ENCODE measurements at places on chromosomes 6 and 20.

DNA sequence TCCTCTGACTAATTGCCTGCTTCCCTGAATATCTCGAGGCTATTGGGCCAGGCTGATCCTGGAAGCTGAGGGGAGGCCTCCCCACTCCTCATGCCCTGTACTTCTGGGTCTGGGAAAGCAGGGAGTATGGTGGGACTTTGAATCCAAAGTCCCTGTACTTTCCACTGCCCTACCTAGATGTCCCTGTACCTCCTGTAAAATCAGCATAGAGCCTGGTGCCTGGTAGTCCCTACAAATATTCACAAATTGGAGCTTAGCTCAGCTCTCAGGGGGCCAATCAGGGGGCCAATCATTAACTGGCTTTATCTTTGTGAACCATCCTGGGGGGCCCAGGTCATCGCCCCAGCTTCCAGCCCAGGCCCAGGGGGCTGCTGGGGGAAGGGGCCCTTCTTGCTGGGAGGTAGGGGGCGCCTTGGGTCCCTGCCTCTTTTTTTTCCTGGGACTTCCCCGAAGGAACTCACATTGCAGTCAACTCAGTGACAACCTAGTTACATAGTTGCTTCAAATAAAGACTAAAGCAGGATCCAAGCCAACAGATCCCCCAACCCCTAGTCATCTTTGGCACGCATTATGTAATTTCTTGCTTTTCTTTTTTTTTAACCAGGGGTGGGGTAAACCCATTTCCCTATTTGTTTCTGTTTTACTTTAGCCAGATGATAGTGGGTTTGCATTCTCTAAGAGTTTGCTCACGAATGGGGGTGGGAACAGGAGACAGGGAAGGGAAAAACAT, 6.9 kb upstream of the VEGFA start:
- no peak for DNase-seq

DNA sequence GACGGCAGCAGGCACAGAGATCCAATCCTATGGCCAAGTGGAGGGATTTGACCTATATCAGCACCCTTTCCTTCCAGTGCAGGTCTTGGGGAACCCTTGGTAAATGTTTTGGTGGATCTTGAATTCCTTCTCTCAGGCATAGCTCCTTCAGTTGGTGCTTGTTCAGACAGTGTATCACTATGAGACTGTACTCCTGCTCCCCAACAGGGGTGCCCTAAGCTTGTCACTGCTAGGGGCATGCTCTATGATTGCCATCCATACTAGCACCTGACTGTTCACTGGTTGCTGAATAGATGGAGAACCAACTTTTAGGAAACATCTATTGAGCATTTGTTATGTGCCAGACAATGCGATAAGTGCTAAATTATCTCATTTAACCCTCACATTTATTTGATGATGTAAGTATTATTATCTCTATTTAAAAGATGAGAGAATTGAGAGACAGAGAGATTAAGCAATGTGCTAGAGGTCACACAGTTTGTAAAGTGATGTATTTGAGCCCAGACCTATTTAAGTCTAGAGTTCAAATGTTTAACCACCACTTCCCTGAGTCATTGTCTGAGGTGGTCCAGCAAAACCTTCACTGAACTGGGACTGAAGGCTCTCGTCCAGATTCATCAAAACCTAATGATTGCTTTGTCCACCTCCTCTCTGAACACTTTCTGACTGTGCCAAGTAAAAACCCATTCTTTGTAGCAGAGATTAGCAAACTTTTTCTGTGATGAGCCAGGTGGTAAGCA, 34.3 kb downstream of the ADGRF1 start:
- no peak for DNase-seq

GRCh38 chr6:47377971-47378370, 68.3 kb upstream of the TNFRSF21 start:
- DNase-seq, result no peak

DNA sequence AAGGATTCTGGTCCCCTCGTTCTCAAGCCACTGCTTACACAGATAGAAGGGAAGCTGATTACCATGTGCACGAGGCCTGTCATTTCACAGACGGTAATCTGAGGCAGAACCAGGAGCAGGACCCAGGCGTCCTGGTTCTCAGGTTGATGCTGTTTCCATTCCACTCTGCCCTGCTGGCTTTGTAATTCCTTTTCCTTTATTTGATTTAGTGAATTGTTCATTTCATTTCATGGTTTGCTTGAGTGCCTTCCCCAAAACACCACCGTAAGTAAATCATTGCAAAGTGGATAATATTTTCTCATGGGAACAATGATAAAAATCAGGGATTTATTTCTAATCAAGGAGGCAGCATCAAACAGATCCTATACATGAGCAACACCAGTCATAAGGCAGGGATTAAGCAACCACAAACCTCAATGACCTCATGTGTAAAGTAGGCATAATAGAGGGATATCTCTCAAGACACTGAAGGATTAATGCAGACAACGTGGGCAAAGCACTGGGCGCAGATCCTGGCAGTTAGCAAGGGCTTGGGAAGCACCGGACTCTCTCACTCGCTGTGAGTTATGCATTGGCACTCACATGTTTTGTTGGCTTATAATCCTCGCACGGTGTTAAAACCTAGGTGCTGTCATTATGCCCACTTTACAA, 229.5 kb upstream of the FOXQ1 start:
- DNase-seq, result no peak

GRCh38 chr20:63873477-63873971, 8.5 kb downstream of the TPD52L2 start:
- no peak for DNase-seq

DNA sequence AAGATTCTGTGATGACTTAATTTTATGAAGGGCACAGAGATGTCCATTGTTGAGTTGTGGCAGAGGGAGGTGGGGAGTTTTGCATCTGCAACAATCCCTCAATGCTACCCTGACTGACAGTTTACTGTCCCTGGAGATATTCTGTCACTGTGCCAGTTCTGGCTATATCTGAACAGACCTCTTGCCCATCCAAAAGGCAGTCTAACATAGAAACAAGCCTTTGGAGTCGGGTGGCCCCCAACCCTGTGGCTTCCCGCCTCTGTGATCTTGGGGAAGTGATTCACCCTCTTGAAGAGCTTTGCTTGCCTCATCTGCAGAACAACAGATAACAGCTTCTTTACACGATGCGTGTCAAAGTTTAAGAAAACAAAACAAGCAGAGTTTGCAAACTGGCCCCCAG, 3.8 kb upstream of the E2F1 start:
- DNase-seq, result peak; percentile 43

DNA sequence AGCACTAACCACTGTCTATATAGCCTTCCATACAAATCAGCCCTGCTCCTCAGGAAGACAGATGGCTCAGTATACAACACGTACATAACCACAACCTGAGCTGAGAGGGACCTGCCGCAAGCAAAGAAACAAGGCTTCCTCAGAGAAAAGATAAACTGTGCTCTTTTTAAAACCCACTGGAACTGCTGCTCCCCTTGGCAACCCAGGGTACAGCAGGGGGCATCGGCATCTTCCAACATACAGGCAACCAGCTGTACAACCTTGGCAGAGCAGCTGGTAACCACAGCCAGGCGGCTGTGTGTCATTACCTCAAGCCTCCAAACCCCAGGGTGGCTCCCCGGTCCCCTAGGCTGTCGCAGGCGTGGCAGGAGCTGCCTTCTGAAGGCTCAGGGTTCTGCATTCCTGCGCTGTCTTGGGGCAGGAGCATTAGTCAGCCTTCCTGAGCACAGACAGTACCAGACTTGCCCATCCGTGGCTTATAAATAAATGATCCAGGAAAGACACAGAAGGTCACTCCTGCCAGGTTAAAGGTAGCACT, 249.5 kb downstream of the ADGRG6 start:
- no peak for DNase-seq

DNA sequence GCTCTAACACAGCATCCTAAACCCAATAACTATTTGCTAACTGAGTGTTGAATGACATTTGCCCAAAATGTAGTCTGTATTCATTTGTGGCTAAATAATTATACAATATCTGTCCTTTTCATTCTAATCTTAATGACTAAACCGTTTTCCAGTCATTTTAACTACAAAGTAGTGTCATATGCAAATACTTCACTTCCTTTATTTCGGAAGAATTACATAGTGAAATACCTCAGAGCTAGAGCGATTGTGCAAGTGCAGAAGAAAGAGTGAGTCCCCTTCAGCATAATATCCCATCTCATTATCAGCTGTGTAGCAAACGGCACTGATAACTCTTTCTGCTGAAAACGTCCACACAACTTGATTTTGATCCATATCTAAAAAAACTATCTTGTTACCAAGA, 66.2 kb downstream of the ROS1 start:
- DNase-seq, result no peak

DNA sequence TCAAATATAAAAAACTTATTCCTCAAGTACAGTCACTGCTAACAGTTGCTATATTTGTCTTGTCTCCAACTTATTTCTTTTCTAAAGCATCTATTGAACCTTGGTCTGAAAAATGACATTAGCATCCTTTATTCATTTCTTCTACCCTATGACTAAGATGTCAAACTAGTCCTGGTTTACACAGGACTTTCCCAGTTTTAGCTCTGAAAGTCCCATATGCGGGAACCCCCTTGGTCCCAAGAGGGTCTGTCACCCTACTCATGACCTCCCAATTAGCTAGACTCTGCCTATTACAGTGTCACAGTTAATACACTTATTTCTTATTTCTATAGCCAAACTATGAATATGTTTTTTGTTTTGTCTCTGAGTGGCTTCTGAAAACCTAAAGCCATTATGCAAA, 37.1 kb downstream of the PLEKHG1 start:
- DNase-seq, result no peak

DNA sequence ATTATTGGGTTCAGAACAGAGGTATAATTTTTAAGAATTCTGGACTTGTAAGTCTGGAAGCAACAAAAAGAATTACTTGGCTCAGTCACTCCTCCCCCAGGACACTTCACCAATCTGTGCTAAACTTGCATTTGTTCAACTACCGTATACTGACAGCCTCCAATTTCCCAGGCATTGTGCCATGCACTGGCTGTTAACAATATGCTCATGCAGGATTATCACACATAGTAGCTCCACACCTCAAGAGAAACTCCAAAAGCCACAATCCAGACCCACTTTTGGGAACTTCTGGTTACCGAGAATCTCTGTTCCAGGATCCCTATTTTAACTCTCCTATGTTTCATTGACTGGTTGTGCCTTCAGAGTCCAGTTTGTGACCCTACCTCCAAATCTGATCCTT, 7.7 kb downstream of the ADGRF1 start:
- DNase-seq, result no peak

GRCh38 chr6:72636215-72636614, 14.4 kb downstream of the KCNQ5 start:
- DNase-seq, result no peak

DNA sequence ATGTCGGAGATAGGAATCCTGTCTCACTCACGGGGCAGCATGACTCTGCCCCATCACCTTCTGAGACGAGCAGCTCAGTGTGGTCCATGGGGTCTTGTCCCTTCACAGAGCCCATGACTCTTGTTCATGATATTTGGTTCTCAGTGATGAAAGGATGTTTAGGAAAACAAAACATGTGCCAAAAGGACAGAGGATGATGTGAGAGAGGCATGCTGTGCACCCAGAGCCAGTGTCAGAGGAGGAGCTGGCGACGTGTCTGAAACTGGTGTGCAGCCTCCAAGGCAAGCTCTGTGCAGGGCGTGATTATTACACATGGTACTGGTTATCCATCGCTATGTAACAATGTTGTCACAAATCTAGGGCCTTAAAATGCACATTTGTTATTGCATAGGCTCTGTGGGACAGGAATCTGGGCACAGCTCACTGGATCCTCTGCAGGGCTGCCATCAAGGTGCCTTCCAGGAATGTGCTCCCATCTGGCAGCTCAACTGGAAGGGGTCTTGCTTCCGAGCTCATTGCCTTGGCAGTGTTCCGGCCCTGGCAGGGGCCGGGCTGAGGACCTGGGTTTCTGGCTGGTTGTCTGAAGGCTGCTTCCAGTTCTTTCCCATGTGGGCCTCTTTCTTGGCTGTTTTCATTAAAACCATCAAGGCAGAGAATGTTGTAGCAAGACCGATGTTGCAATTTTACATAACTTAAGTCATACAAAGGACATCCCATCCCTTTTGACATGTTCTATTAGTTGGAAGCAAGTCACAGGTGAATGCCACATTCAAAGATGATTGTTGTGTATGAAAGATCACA, 175.4 kb downstream of the ERMARD start:
- DNase-seq, result no peak

GRCh38 chr6:170087941-170088581, 202.8 kb downstream of the DLL1 start:
- DNase-seq, result peak; percentile 15

- no peak for DNase-seq
These were observed 474.4 kb upstream of the RNF217 start for GRCh38 chr6:124487623-124488431.

DNA sequence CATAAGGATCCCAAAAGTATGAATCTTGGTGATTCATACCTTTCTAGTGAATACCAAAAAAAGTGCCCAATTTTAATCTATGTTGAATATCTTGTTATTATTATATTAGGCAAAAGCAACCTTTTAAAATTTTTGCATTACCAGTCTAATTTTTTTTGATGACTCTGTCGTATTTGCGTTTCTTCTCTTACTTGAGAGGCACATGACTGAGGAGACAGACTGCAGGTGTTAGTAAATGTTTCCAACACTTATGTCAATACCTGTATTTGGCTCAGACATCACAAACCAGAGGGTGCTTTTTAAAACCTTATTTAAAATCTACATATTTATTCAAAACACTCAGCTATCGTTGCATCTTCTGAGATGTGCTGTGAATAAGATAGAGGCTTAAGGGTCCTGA, 27.1 kb downstream of the ID4 start:
- no peak for DNase-seq

DNA sequence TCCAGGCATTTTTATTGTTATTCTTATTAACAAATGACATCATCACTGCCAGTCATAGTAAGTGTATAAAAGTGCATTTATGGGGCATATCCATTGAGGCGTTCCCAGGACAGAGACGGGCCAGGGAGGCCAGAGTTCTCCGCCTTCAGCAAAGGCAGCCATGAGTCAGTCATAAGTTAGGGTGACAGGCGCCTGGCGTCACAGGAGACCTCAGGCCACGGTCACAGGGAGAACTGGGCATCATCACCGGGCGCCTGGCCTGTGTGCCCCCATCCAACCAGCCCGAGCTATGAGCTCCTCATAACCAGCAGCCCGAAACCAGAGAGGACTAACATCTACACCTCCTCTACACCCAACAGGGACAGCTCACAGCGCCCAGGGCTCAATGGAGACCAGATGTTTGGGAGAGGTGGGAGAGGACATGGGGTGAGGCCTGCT, 259.2 kb downstream of the DLL1 start:
- no peak for DNase-seq

DNA sequence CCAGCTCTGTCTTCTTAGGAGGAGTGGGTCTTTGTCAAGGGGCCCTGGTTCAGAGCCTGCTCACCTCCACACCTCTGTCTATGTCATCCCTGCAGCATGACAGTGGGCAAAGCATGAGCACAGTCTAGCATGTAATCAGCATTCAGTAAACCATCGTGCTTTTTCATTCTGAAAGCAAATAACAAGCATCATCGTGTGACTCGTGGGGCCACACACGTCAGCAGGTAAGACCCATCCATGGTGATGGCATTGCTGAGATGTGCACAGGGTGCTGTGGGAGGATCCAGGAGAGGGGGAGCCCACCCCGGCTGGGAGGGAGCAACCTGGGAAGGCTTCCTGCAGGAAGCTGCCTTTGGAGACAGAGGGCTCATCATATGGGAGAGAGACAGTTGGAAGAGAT, 106.7 kb downstream of the TMEM242 start:
- no peak for DNase-seq

- DNase-seq, result no peak
These were observed 108.0 kb upstream of the MOCS1 start for GRCh38 chr6:40042232-40042631.
